NCI-H2081 treated with DMSO at 0.1 percent for 48 hours (cell line): ENCODE measurements at places on chromosomes 11 and 22.

GRCh38 chr11:118098996-118099837, 12.5 kb upstream of the SMIM35 start:
- DNase-seq, result no peak

DNA sequence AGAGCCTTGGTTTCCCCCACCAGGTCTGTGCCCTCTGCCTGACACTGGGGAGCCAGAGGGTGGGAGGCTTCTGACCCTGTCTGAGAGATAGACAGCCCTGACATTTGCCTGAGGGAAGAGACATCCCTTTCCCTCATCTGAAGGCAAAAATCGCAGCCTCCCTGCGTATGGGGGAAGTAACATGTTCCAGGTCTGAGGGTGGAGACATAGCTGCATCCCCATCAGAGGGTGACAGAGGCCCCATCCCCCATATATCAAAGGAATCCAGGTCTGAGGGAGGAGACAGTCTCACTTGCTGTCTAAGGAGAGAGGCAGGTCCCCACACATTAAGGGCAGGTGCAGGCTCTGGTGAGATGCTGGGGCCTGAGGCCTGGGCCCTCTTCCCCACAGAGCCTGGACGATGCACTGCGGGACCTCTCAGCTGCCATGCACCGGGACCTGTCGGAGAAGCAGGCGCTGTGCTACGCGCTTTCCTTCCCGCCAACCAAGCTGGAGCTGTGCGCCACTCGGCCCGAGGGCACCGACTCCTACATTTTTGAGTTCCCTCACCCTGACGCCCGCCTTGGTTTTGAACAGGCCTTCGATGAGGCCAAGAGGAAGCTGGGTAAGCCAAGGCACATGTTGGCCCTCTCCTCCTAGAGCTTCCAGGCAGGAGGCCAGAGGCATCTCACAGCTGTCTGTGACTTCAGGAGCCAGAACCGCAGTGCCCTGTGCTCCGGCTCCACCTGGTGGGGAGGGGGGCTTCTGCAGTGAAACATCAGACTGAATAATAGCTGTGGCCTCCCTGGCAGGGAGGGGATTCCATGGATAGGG, 16.1 kb upstream of the RELT start:
- no peak for DNase-seq

GRCh38 chr22:27134315-27134701, 476.9 kb downstream of the MIAT start:
- no peak for DNase-seq

DNA sequence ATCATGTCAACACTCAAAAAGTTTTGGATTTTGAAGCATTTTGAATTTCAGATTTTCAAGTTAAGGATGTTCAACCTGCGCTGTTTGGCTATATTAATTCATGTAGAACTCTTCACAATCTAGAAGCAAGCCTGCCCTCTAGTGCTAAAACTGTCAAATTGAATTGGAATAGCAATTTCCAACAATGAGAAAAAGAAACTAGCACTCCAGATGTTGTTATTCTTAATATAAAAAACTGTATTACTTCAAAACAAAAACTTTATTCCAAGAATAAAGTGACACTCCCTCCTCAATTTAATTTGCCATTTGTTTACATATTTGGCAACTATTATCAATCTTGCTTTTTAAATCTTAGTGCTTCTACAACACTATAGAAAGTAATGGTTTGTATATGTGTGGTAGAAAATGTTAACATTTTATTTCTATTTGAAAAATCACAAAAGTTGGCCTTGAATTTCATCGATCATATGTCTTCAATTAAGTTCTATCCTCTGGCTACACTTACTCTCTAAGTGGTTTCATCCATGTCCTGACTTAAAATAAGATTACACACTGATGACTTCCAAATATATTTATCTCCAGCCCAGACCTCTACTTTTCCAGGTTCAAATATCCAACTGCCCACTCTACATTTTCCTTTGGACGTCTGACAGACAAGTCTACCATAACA, 36.6 kb downstream of the DCUN1D5 start:
- DNase-seq, result peak; percentile 22

GRCh38 chr22:32887324-32887980, 85.9 kb downstream of the TIMP3 start:
- DNase-seq, result no peak

GRCh38 chr11:4059424-4059823, 35.2 kb upstream of the RRM1 start:
- DNase-seq, result no peak

- no peak for DNase-seq
Observed at GRCh38 chr11:79242616-79243015, 198.2 kb downstream of the TENM4 start.

- peak; percentile 0 for DNase-seq
Observed at GRCh38 chr11:73012121-73012863, 129.8 kb downstream of the FCHSD2 start.

- no peak for DNase-seq
Observed at GRCh38 chr11:2266586-2267305, 3.6 kb downstream of the ASCL2 start.

DNA sequence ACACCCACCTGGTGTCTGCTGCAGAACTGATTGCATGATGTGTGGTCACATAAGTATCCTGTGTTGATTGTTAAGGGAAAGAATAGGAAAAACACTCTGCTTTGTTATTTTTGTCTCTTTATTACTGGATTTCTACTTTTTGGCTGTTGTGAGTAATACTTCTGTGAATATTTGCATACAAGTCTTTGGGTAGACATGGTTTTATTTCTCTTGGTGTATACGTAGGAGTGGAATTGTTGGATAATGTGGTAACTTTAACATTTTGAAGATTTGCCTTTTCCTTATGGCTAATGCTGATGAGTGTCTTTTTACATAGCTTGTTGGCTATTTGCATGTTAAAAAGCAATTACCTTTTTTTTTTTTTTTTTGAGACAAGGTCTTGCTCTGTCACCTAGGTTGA, 13.1 kb downstream of the PPP6R3 start:
- DNase-seq, result no peak

- no peak for DNase-seq
Observed at GRCh38 chr11:98243897-98244296, 776.9 kb upstream of the CNTN5 start.

DNA sequence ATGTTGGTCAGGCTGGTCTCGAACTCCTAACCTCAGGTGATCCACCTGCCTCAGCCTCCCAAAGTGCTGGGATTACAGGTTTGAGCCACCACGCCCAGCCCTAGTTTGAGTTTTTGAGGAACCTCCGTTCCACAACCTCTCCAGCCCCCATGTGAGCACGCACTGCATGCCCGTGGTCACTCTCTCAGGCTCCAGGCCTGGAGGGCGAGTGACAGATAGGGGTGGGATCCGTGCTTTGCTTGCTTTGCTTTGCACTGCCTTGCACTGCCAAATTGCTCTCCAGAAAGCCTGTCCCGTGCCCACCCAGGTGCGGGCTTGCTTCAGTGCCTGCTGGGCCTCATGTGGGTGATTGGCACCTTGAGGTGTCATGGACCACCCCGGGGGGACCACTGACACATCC, 29.9 kb downstream of the FGF4 start:
- DNase-seq, result no peak

GRCh38 chr22:19981961-19982920, 34.4 kb downstream of the ARVCF start:
- no peak for DNase-seq

DNA sequence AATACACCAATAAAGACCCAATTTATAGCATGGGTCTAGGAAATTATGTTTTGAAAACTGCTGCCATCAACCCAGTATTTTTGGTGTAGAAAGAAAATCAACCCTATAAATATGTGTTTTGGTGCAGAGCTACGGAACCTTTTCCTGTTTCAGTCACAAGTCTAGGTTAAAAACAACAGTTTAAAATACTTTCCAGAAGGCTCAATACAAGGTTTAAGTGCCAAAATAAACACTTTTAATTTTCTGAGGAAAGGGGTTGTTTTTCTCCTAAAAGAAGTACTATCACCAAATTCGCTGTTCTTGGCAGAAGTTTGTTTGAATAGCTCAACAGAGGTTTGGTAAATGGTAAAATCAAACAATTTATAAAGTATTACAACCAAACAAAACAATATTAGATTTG, 201.3 kb downstream of the TMEM135 start:
- no peak for DNase-seq

GRCh38 chr22:29511126-29511862, 31.3 kb downstream of the NEFH start:
- no peak for DNase-seq

- DNase-seq, result no peak
Observed at GRCh38 chr11:68460741-68461574, at the start of gene PPP6R3. Gene PPP6R3 (plus strand): TSS chr11:68460752. CDS start chr11:68537665, 76,913 bp downstream.

GRCh38 chr11:117580866-117581265, 216.2 kb downstream of the DSCAML1 start:
- DNase-seq, result no peak

DNA sequence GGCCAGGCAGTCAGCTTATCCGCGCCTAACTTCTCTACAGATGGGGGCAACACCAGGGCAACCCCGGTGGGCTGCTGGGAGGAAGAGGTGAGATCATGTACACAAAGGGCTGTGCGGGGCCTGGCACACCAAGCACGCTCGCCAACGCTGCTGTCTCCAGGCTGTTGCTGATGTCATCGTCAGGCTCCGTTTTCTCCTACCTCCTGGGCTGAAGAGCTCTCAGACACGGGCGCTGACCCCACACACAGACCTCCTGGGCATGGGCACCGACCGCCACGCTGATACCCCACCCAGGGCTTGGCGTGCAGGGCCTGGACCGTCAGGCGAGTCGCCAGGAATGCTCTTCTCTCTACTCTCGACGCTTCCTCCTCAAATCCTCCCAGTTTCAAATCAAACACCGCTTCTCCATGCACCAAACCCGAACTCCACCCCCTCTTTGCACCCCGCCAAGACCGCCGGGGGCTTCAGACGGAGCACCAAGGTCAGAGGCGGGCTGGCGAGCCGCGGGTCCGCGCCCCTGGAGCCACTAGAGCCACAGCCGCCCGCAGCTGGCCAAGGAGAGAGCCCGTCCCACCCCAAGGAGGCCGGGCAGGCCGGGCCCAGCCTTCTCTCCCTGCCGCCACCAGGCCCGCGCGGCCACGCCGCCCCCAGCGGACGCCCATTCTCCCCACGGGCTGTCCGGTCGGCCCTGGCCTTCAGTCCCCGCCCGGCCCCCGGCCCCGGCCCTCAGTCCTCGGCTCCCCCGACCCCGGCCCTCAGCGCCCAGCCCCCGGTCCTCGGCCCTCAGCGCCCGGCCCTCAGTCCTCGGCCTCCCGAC, 772 bp downstream of the SBF1 start:
- no peak for DNase-seq

DNA sequence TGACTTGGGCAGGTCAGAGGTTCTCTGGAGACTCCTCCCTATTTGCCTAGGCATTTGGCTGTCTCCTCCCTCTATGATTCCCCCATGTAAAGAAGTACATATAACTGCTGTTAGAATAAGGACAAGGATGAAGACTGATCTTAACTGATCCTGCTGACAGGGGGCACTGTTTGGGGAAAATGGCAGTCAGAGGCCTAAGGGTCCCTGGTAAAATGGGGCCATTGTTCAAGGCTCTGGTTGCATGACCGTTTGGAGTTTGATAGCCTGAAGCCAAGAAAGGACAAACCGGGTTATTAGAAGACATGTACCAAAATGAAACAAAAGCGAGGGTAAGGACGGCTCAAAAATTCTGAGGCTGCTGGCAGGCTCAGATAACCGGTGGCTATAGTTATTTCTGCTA, 712.2 kb downstream of the NTM start:
- no peak for DNase-seq

- no peak for DNase-seq
Observed at GRCh38 chr11:122852796-122853160, 14.5 kb downstream of the CRTAM start.

GRCh38 chr11:6746086-6746618, 25.6 kb downstream of the OR2AG2 start:
- DNase-seq, result no peak

GRCh38 chr11:14073849-14074476, 111.4 kb downstream of the SPON1 start:
- no peak for DNase-seq

- DNase-seq, result no peak
Observed at GRCh38 chr22:43743131-43743530, 69.0 kb downstream of the EFCAB6 start.

GRCh38 chr11:79047321-79047720, 393.5 kb downstream of the TENM4 start:
- no peak for DNase-seq

DNA sequence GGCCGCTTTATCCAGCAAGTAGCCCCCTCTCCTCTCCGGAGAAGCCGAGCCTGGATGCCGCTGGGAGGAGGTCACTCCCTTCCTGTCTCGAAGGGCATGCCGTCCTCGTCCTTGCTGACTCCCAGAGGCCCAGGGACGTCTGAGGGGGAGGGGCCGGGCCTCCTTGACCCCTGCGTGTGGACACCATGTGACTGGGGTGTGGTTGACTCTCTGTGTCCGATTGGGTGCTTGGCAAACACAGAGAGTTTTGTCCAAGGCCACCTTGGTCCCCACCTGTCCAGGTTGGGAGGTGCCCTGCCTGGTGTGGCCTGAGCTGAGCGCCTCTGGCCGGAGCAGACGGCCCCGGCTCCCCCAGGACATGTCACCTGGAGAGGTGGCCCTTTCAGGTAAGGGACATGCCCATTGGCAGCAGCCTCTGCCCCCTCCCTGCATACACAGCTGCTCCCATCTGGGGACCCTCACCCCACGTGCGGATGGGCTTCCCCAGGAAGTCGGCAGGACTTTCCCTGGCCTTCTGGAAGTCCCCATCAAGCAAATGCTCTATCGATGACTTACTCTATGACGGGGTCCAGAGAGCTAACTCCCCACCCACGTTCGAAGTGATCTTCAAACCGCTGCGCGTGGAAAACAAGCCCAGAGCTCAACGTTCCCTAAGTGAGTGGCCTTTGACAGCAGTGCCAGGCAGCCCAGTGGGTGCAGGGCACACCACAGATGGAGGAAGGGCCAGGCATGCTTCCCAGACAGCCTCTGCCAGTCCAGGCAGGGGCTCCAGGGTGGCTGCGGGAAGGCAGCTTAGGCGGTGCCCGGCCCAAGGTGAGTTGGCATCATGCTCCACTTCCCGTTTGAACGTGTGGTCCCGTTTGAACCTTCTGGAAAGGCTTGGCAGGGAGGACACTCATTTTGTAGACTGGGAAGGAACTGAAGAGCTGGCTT, at the start of gene SMIM38:
Gene SMIM38 (plus strand): TSS at position 634 of the 933 bp plus-strand sequence. CDS start 1,912 bp downstream, outside the sequence.
- no peak for DNase-seq

GRCh38 chr11:119672597-119672996, 56.4 kb downstream of the NECTIN1 start:
- no peak for DNase-seq

- no peak for DNase-seq
Observed at GRCh38 chr22:19741053-19741452, 17.7 kb downstream of the GP1BB start.

GRCh38 chr11:89463266-89463780, 27.9 kb downstream of the NOX4 start:
- DNase-seq, result no peak

DNA sequence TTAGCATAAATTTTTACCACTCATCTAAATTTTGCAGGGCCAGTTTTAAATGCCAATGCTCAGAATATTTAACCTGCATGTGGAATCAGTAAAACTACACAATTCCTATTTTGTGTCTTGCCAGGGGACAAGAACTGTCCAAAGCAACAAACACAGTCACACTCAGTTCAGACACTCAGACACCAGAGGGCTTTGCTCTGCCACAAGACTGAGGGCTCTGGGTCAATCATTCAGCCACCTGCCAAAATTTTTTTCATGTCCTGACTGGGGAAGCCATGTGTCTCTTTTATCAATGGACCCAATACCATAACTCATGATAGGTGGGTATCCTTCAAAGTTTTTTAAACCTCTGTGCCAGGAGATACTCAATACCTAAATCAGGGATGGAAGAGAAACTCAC, 304.0 kb upstream of the ANO3 start:
- DNase-seq, result no peak

GRCh38 chr11:10623797-10624761, 55.6 kb upstream of the LYVE1 start:
- no peak for DNase-seq
